ENCODE measurements at places on chromosomes 3 and 15.

- no peak for DNase-seq
Measured at GRCh38 chr3:28114893-28115292, 126.5 kb upstream of the CMC1 start.

DNA sequence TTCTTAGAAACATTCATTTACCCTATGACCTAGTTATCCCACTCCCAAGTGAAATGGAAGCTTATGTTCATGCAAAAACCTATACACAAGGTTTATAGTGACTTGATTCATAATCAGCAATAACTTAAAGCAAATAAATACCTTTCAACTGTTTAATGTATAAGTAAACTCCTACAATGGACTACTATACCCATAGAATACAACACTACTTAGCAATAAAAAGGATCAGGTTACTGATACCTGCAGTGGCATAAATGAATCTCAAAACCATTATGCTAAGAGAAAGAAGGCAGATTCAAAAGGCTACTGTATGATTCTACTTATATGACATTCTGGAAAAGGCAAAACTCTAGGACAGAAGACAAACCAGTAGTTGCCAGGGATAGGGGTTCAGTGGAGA, 8.3 kb upstream of the POLR2M start:
- DNase-seq = no peak

- no peak for DNase-seq
Measured at GRCh38 chr3:88044411-88044810, 14.4 kb downstream of the CGGBP1 start.

GRCh38 chr3:111961461-111962164, 17.2 kb upstream of the ABHD10 start:
- no peak for DNase-seq
